ENCODE measurements at places on chromosomes 5 and 9.

DNA sequence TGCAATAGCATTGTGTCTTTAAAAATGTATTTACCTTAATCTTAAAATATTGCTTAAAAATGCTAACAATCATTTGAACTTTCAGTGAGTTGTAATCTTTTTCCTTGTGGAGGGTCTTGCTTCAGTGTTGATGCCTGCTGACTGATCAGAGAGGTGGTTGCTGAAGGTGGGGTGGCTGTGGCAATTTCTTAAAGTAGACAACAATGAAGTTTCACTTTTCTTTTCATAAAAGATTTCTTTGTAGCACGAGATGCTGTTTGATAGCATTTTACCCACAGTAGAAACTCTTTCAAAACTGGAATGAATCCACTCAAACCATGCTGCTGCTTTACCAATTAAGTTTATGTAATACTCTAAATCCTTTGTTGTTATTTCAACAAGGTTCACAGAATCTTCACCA, 50.8 kb downstream of the NR3C1 start:
- DNase-seq: no peak

GRCh38 chr5:131381021-131381420, 117.2 kb downstream of the CDC42SE2 start:
- DNase-seq: no peak

GRCh38 chr5:35815089-35815936, 41.4 kb upstream of the IL7R start:
- DNase-seq: no peak

- no peak for DNase-seq
These were observed 54.7 kb downstream of the COL23A1 start for GRCh38 chr5:178535299-178536175.

- no peak for DNase-seq
These were observed 89.7 kb upstream of the PCSK1 start for GRCh38 chr5:96522635-96523355.

DNA sequence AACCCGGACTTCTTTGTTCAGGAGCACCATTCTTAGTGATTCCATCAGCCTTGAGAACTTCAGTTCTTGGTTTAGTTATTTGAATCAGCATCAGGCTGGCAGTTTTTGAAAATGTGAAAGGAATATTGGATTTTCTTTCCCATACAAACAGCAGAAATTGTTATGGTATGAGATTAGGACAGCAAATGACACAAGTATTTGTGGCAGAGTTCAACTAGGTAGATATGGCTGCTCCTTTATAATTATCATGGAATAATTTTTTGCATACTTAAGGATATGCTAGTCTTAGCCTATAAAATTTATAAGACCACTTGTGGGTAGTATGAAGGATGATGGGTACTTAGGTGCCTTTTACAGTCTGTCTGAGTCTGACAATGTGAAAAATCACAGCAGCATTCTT, 25.5 kb downstream of the ERAP2 start:
- DNase-seq: no peak

- no peak for DNase-seq
These were observed 35.5 kb upstream of the GRHPR start for GRCh38 chr9:37386988-37387387.

DNA sequence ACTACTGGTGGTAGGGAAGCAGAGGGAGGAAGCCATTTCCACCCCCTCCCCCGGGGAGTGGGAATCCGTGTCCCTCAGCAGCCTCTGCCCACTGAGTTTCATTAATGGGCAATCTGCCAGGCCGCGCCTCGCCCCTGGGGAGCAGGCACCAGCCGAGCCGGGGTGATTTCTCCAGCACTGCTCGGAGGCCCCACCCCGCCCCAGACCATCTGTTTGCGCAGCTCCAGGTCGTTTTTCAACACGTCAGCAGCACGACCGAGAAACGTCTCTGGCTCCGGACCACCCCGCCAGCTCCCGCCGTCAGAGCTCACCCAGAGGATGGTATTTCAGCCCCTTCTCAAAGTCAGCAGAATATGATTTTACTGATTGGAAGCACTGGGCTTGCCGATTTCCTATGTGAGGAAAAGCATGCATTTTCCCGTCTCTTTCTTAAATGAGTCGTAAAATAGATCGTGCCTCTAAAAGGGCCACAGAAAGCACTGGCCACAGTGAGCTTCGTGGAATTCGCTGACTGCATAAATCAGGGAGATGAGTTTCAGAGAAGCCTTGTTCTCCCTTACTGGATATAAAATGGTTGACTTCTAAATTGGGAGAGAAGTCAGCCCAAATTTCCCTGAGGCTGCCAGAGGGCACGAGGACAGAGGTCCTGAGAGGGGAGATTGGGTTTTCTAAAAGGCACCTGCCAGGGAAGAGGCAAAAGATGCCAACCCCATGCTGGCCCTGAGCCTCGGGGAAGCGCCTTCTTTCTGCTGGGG, 47.0 kb downstream of the OLFM1 start:
- no peak for DNase-seq

DNA sequence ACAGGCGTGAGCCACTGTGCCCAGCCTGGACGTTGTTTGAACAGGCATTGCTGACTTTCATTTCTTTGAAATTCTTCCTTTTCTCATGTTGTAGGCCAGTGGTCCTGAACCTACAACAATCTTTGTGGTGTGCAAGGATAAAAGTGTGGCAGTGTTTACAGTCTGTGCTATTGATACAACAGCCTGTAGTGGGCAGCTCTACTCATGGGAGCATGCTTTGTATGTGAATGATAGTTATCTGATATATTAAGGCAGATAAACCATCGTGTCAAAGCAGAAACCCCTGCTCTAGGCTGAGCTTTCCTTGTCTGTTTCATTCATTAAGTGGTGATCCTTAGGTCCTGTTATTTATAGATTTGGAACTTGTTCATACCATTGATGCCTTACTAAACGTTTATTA, 42.6 kb downstream of the CSNK1G3 start:
- no peak for DNase-seq

GRCh38 chr9:17739736-17740135, 160.9 kb downstream of the SH3GL2 start:
- no peak for DNase-seq

DNA sequence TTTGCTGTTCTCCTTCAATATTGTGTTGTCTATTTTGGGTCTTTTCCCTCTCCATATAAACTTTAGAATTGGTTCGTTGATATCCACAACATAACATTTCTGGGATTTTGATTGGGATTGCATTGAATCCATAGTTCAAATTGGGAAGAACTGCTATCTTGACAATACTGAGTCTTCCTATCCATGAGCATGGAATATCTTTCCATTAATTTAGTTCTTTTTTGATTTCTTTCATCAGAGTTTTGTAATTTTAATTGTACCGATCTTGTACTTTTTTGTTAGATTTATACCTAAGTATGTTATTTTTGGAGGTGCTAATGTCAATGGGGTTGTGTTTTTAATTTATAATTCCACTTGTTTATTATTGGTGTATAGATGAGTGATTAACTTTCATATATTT, 135.1 kb downstream of the NR3C1 start:
- DNase-seq: no peak

GRCh38 chr5:67214707-67215447, 18.3 kb upstream of the CD180 start:
- DNase-seq: no peak
